ENCODE measurements at places on chromosomes 3 and 15. TPM values are rescaled to one million over a fixed set of nuclear protein-coding genes. Genes with fewer than 3 reads are reported as not detected.

The PATL2 gene
- total RNA-seq = 2.1 TPM

DNA sequence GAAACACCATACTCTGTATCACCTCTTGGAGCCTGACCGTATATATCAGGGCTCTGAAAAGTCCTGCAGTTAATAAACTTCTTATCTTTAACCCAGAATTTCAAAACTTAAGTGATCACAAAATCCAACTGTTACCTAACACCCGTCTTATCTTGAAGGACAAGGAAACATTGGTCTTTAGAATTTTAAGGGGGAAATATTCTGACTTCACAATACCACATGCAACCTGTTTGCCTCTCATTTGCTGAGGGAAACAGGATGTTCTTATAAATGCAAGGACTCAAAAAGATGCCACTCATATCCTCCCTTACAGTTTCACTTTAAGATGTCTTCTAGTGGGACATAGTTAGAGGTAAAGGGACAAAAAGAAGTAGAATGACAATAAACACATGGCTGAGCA, 67.9 kb downstream of the CRTC3 start:
- no peaks in the 10 kb centered on the region for H3K27me3 ChIP-seq
- no peak for DNase-seq
- H3K4me1 ChIP-seq = peaks cover 7% of the 10 kb centered on the region
- H3K36me3 ChIP-seq = no peaks in the 10 kb centered on the region
- H3K4me3 ChIP-seq = no peak overlapping the region

The TICRR gene
- total RNA-seq = 0.25 TPM

- no peak for DNase-seq
- H3K27me3 ChIP-seq = no peaks in the 10 kb centered on the region
- H3K4me1 ChIP-seq = no peaks in the 10 kb centered on the region
Observed at GRCh38 chr3:172658344-172659245, 52.3 kb downstream of the NCEH1 start.

DNA sequence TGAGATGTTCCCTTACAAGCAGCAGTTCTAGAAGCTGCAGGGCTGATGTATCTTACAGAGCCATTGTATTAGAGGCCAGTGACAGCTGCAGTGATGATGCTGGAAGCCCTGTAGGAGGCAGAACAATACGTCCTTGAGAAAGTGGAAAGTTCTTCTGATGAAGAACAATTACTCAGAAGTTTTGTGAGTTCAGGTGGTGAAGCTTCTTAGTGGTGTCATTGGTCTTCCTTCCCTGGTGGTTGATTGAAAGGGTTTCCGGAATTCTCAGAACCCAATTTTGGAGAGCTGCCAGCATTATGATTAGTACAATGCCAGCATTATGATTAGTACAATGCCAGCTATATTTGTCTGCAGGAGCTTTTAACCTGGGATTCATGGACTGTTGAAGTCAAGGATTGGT, 356.4 kb downstream of the MFSD1 start:
- DNase-seq = no peak
- H3K4me1 ChIP-seq = no peaks in the 10 kb centered on the region
- no peaks in the 10 kb centered on the region for H3K27me3 ChIP-seq
- no peak overlapping the region for H3K27ac ChIP-seq
- no peak overlapping the region for H3K4me3 ChIP-seq

DNA sequence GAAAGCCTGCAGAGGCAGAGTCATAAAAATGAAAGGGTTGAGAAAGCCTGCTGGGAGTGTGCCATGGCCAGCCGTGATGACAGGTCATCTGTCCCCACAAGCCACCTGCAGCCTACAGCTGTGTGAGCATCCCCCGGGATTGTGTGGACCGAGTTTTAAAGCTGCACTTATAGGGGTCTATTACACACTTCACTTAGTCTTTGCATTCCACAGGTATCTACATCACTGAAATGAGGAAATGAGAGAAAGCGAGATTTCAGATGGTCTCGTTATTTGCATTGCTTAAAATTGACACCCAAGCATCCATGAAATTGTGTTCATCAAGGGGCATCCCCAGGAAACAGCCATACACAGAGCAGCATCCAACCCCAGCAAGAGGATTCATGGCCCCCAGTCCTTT, 137.6 kb upstream of the TRIM42 start:
- no peaks in the 10 kb centered on the region for H3K27me3 ChIP-seq
- DNase-seq = no peak
- H3K27ac ChIP-seq = no peak overlapping the region
- no peaks in the 10 kb centered on the region for H3K36me3 ChIP-seq

The KATNBL1 gene
- 32.2 TPM for total RNA-seq

The GABRR3 gene
- total RNA-seq = not detected

GRCh38 chr3:43389388-43390254, 103.3 kb downstream of the SNRK start:
- H3K36me3 ChIP-seq = no peaks in the 10 kb centered on the region
- H3K27ac ChIP-seq = peak overlapping the region; percentile 66
- no peak for DNase-seq
- H3K27me3 ChIP-seq = no peaks in the 10 kb centered on the region
- H3K4me3 ChIP-seq = no peak overlapping the region

- DNase-seq = no peak
- no peaks in the 10 kb centered on the region for H3K27me3 ChIP-seq
- no peak overlapping the region for H3K4me3 ChIP-seq
- no peak overlapping the region for H3K27ac ChIP-seq
- H3K4me1 ChIP-seq = no peaks in the 10 kb centered on the region
Observed at GRCh38 chr3:124315215-124316033, 323.5 kb upstream of the ROPN1 start.

GRCh38 chr3:16365491-16366128, 100.6 kb downstream of the OXNAD1 start:
- peaks cover 2% of the 10 kb centered on the region for H3K36me3 ChIP-seq
- no peak overlapping the region for H3K27ac ChIP-seq
- no peak overlapping the region for H3K4me3 ChIP-seq
- H3K4me1 ChIP-seq = peaks cover 6% of the 10 kb centered on the region

GRCh38 chr15:43483297-43484128, 9.4 kb downstream of the TP53BP1 start:
- H3K36me3 ChIP-seq = peaks cover 14% of the 10 kb centered on the region
- H3K4me3 ChIP-seq = no peak overlapping the region
- no peak for DNase-seq
- no peaks in the 10 kb centered on the region for H3K27me3 ChIP-seq
- no peak overlapping the region for H3K27ac ChIP-seq

The SPINK8 gene
- not detected for total RNA-seq

- no peaks in the 10 kb centered on the region for H3K36me3 ChIP-seq
- H3K27me3 ChIP-seq = no peaks in the 10 kb centered on the region
- no peak overlapping the region for H3K27ac ChIP-seq
Observed at GRCh38 chr3:194714137-194714455, 28.4 kb downstream of the FAM43A start.

GRCh38 chr3:22121068-22121701, 370.2 kb upstream of the ZNF385D start:
- H3K27ac ChIP-seq = no peak overlapping the region
- H3K27me3 ChIP-seq = no peaks in the 10 kb centered on the region
- H3K4me1 ChIP-seq = no peaks in the 10 kb centered on the region
- no peak overlapping the region for H3K4me3 ChIP-seq
- peak; percentile 10 for DNase-seq

DNA sequence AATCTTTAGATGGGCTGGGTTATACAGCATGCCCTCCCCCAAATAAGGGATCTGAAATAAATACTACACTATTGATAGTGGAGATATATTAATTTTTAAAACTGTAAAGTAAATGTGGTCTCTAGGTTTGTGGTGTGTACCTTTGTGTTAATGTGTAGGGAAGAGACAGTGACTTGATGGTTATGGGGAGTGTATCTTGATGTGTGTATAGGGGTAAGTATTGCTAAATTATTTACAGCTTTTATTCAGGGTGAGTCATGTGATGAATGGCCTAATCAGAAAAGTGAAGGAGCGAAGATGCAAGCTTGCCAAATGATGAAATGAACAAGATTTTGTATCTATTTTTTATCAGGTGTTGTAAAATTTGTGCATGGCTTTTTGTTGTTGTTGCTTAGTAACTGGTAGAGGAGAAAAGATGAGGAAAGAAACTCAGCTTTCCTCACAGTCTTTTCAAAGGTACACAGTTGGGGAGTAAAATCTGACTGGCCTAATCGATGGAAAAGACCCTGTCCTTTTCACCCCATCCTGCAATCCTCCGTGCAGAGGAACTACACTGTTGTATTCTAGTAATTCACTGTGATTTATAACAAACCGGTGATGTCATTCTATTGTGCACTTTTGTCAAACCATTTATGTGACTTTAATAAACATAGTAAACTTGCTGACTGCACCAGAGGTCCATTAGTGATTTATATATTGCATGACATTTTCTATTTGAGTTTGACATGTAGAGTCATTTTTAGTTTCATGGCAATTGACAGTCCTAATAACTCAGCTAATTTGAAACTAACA, 17.7 kb downstream of the FEM1B start:
- no peak overlapping the region for H3K27ac ChIP-seq
- no peak for DNase-seq
- H3K27me3 ChIP-seq = no peaks in the 10 kb centered on the region
- H3K4me3 ChIP-seq = no peak overlapping the region
- peaks cover 10% of the 10 kb centered on the region for H3K4me1 ChIP-seq

The SRGAP3 gene
- 24.3 TPM for total RNA-seq

DNA sequence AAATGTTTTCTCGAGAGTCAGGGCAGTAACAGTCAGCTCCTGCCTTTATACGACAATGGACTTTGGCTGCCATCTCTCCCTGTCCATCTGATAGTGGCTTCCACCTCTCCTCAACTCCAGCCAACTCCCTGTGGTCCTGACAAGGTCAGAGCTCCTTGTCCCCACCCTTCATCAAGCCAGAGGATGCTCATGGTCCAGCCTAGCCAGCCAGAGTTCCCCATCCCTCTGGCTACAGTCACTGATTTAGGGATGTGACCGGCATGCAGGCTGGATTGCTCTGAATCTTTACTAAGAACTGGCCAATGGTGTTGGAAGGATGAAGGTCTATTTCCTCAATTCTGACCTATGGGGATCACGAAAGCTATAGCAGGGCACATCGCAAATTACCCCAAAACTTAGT, 156.1 kb downstream of the OR4M2 start:
- no peak overlapping the region for H3K27ac ChIP-seq
- no peaks in the 10 kb centered on the region for H3K4me1 ChIP-seq
- no peaks in the 10 kb centered on the region for H3K27me3 ChIP-seq
- no peaks in the 10 kb centered on the region for H3K36me3 ChIP-seq

The DUOX1 gene
- 1.6 TPM for total RNA-seq

DNA sequence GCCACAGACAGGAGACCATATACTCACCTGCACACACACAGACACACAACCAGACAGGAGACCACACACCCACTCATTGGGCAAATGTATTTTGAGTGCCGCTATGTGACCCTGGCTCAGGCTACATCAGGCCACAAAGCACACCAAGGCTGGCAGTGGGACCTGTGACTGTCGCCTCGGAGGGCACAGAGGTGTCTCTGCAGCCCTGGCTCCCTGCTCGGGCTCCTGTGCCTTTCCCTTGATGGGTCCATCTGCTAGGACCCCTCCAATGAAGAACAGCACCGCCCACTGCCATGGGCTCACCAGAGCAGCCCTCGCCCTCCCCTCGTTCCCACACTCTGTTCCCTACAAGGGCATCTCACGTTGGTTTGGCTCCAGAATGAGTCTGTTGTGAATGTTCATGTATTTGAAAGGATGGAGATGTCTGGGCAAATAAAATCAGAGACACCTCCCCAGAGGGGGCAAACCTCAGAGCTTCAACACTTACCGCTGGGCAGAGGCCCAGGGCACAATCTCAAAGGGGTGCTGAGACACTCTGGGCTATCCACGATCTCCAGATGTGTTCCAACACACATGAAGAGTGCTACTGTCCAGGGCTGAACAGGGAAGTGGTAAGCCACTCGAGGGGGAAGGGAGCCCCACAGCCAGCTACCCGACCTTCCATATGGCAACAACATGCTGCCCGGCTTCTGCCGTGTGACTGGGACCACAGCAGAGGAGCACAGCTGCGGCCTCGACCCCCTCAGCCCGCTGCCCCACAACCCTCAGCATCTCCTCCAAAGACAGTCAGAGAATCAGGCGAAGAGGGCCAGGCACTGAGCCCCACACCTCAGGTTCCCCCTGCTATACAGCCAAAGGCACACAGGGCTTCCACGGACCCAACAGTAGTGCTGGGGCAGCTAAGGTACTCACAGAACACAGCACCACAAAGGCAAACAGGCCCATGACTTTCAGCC, 74.9 kb downstream of the OCA2 start:
- H3K4me3 ChIP-seq = no peak overlapping the region
- peaks cover 7% of the 10 kb centered on the region for H3K4me1 ChIP-seq
- no peak for DNase-seq
- H3K36me3 ChIP-seq = no peaks in the 10 kb centered on the region

DNA sequence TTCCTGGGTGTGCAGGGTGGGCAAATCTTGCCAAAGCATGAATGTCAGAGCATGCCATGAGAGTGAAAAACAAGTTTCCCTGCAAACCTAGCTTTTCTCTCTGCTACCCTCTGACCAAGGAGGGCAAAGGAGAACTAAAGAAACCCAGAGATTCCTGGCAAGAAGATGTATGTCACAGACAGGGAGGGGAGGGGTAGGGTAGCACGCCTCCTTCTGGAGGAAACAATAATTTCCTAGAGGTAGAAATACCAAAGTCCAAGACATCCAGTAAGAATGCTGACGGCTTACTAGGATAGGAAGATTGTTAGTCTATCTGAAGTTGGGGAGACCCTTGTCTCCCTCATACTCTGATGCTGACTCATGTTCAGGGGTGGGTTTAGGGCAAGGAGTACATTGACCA, 203.9 kb downstream of the NR1D2 start:
- DNase-seq = no peak
- no peak overlapping the region for H3K27ac ChIP-seq
- H3K4me3 ChIP-seq = no peak overlapping the region

The FLNB gene
- total RNA-seq = 216 TPM

DNA sequence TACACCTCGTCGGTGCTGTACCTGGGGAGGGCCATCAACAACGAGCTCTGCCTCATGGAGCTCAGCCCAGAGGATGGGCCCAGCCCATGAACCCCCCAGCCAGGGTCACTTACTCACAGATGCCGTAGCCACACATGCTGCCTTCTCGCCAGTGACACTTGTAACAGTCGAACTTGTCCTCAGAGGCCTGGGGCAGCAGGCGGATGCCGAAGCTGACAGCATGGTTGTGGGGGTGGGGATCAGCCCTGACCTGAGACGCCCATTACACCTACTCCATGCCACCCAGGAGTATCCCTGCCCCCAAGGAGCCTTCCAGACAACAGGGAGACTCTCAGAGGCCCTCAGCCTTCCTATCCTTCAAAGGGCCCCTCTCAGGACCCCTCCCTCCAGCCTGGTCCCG, 12.1 kb downstream of the ALS2CL start:
- H3K4me1 ChIP-seq = no peaks in the 10 kb centered on the region
- no peaks in the 10 kb centered on the region for H3K36me3 ChIP-seq
- no peak for DNase-seq
- no peaks in the 10 kb centered on the region for H3K27me3 ChIP-seq

- no peaks in the 10 kb centered on the region for H3K27me3 ChIP-seq
- no peaks in the 10 kb centered on the region for H3K36me3 ChIP-seq
- DNase-seq = no peak
Observed at GRCh38 chr3:158278187-158278586, 168.3 kb downstream of the RSRC1 start.

- H3K4me3 ChIP-seq = no peak overlapping the region
- no peak overlapping the region for H3K27ac ChIP-seq
- no peaks in the 10 kb centered on the region for H3K27me3 ChIP-seq
- H3K36me3 ChIP-seq = no peaks in the 10 kb centered on the region
- no peak for DNase-seq
- no peaks in the 10 kb centered on the region for H3K4me1 ChIP-seq
Observed at GRCh38 chr3:100963041-100963440, 30.2 kb downstream of the ABI3BP start.

- H3K27ac ChIP-seq = peak overlapping the region; percentile 38
- H3K27me3 ChIP-seq = no peaks in the 10 kb centered on the region
- DNase-seq = no peak
- no peak overlapping the region for H3K4me3 ChIP-seq
- no peaks in the 10 kb centered on the region for H3K36me3 ChIP-seq
- peaks cover 2% of the 10 kb centered on the region for H3K4me1 ChIP-seq
Observed at GRCh38 chr3:57803647-57804081, 47.6 kb downstream of the SLMAP start.
